ENCODE measurements at places on chromosomes 7 and 10. TPM values are rescaled to one million over a fixed set of nuclear protein-coding genes. Genes with fewer than 3 reads are reported as not detected.
A peak's percentile ranks its signal among the peaks of the same experiment; 100 is the strongest.

NEUROD6 gene
- total RNA-seq: not detected

KLF14 gene
- total RNA-seq: 1.5 TPM

INSIG1 gene
- total RNA-seq: 85.9 TPM

- H3K27me3 ChIP-seq: no peaks in the 10 kb centered on the region
- no peak overlapping the region for H3K4me3 ChIP-seq
- H3K27ac ChIP-seq: no peak overlapping the region
- peaks cover 9% of the 10 kb centered on the region for H3K4me1 ChIP-seq
- H3K36me3 ChIP-seq: no peaks in the 10 kb centered on the region
Measured at GRCh38 chr7:140165422-140165821, 11.4 kb downstream of the KDM7A start.

- H3K27me3 ChIP-seq: no peaks in the 10 kb centered on the region
- H3K4me3 ChIP-seq: no peak overlapping the region
- no peaks in the 10 kb centered on the region for H3K4me1 ChIP-seq
- no peaks in the 10 kb centered on the region for H3K36me3 ChIP-seq
- H3K27ac ChIP-seq: no peak overlapping the region
Measured at GRCh38 chr7:122412883-122413282, 108.3 kb upstream of the FEZF1 start.

- H3K27me3 ChIP-seq: no peaks in the 10 kb centered on the region
- no peaks in the 10 kb centered on the region for H3K4me1 ChIP-seq
- H3K4me3 ChIP-seq: no peak overlapping the region
- H3K36me3 ChIP-seq: no peaks in the 10 kb centered on the region
- H3K27ac ChIP-seq: no peak overlapping the region
- DNase-seq: no peak
Measured at GRCh38 chr7:12770227-12770975, 83.0 kb downstream of the ARL4A start.

DNA sequence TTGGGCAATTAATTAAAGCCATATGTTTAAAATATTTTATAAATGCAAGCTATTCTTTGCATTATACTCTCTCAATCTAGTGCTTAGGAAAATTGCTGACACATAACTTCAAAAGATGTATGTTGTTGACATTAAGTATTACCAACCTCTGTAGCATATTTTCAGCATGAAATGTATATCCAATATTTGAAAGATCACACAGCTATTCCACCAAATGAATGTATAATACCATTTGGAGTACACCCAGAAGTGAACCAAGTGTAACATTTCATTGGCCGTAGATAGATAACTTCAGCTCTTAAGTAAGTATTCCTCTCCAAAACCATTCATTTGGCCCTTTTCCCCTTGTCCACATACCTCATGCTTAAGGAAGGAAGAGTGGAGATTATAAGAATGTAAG is 104.6 kb downstream of the HECTD2 start:
- peaks cover 31% of the 10 kb centered on the region for H3K36me3 ChIP-seq
- no peak overlapping the region for H3K27ac ChIP-seq

DNA sequence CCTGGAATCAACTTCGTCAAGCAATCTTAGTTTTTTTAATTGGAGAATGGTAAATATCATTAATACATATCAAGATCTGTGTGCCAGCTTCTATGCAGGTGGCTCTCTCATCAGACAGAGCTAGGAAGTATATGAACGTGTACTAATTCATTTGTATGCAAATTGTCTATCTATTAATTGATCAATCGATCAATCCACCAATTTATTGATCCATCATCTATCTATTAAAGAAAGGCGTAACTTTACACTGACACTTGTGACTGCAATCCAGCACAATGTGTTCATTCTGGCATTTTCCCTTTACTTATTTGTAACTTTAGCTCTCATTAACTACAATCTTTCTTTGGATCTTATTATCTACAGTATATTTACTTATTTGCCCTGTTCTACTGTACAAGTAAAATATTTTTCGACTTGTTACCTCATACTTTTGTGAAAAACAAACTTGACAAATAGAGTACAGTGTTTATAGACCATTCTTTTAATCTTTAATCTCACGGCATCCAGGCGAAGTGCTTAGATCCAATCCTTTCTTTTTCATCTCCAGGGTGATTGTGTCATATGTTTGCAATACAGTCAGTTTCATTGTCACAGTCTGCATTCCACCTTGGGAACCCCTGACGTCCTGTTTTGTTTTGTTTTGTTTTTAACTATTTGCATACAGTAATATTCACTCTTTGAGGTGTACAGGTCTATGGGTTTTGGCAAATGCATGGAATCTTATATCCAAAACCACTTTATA is 22.0 kb upstream of the GHRHR start:
- no peaks in the 10 kb centered on the region for H3K4me1 ChIP-seq
- no peaks in the 10 kb centered on the region for H3K27me3 ChIP-seq
- no peak for DNase-seq
- H3K4me3 ChIP-seq: no peak overlapping the region
- no peaks in the 10 kb centered on the region for H3K36me3 ChIP-seq

GRCh38 chr10:95346715-95347401 is 56.1 kb upstream of the PDLIM1 start:
- no peak for DNase-seq
- no peak overlapping the region for H3K27ac ChIP-seq
- H3K4me3 ChIP-seq: no peak overlapping the region
- H3K36me3 ChIP-seq: peaks cover 67% of the 10 kb centered on the region

DNA sequence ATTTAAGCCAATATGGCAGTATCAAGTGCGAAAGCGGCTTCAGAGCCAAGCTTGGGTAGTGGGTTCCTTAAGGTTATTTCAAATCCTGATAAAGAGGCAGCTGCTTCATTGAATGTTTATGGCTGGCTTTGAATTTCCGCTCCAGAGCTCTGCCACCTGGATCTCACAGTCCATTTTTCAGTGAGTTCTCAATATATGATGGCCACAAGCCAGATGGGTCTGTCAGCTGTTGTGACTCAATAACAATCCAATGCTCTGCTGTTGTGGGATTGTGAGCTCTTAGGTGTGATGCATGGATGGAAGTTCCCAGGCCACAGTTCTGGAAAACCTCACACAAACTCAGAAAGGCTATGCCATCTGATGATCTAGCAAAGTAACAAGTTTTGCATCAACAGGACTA is 743.8 kb upstream of the LRRN3 start:
- no peaks in the 10 kb centered on the region for H3K36me3 ChIP-seq
- no peak for DNase-seq
- H3K27ac ChIP-seq: no peak overlapping the region
- H3K27me3 ChIP-seq: no peaks in the 10 kb centered on the region
- H3K4me1 ChIP-seq: no peaks in the 10 kb centered on the region
- no peak overlapping the region for H3K4me3 ChIP-seq

DNA sequence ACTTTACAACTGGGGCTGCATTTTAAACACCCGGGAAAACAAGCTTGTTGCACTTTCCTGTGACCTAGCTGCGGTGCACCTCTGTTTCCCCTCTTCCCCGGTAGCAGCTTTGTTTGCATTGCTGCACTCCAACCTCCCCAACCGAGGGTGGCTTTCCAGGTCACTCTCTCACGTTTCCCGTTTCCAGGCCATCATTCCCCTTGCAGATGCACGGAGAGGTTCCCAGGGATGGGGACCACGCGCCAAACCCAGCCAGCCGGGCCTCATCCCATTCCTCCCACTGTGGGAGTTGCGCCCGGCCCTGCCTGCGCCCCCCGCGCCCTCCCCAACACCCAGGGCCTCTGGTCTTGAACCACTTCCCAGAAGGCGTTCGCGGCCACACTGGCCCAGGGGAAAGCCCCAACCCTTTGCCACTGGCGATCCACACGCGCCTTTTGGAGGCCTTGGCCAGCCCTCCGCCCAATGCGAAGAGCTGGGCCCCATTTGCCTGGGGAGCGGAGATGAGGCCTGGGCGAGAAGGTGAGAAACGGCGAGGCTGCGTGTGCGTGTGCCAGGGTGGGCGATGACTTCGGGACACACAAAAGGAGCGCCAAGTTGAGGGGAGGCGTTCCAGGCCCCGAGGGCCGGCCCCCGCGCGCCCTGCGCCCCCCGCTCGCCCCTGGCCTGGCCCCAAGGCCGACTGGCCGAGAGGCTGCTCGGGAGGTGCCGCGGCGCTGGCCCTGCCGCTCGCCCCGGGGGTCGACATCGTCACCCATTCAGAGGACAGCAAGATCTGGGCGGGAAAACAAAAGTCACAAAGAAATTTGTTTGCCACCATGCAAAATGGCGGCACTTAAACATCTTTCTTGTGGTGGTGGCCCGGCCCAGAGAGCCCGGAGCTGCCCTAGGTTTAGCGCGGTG is 15.9 kb downstream of the SKIDA1 start:
- H3K36me3 ChIP-seq: no peaks in the 10 kb centered on the region
- DNase-seq: no peak
- H3K27ac ChIP-seq: peak overlapping the region; percentile 75
- H3K4me3 ChIP-seq: peak overlapping the region; percentile 53
- no peaks in the 10 kb centered on the region for H3K4me1 ChIP-seq
- H3K27me3 ChIP-seq: no peaks in the 10 kb centered on the region

DNA sequence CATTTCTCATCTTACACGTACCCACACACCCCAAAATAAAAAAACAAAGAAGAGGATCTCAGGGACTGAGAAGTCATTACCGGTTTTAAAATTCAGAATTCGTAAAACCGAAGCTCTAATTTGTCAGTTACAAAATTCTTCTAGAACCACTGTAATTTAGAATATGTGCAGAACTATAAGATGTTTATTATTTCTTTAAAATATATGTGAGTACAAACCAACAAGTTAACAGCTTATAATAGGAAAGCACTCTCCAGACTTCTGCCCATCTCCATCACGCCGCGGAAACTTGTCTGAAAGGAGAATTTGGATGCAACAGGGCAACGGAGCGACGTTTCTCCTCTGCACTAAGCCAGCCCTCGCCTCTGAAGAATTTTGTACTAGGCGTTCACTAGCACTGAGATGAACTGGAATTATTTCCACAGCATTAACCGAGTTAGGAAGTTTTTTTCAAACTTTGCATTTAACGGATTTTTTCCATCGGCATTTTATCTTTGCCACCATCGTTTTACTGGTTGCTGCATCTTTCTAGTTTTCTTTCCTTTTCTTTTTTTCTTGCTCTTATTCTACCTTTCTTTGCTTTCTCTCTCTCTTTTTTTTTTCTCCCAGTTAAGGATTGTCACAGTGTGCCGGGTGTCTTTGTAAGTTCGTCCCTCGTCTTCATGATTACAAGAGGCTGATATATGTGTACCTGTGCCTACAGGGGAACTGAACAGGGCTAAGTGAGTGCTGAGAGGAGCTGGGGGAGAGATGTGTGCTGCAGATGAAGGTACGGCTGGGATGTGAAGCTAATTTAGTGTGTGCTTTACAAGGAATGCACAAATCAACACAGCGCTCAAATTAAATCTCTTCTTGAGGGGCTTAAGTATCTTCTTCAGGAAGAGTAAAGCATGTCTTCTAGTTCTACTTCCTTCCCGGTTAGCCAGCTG is 295.9 kb upstream of the NFE2L3 start:
- no peaks in the 10 kb centered on the region for H3K36me3 ChIP-seq
- peaks cover 3% of the 10 kb centered on the region for H3K27me3 ChIP-seq
- no peaks in the 10 kb centered on the region for H3K4me1 ChIP-seq
- H3K27ac ChIP-seq: peak overlapping the region; percentile 87

Data from tibial nerve (tissue), 4 donors.